ENCODE measurements at places on chromosomes 11 and 22.

GRCh38 chr11:43071338-43071737 is 240.5 kb upstream of the API5 start:
- no peak for DNase-seq

DNA sequence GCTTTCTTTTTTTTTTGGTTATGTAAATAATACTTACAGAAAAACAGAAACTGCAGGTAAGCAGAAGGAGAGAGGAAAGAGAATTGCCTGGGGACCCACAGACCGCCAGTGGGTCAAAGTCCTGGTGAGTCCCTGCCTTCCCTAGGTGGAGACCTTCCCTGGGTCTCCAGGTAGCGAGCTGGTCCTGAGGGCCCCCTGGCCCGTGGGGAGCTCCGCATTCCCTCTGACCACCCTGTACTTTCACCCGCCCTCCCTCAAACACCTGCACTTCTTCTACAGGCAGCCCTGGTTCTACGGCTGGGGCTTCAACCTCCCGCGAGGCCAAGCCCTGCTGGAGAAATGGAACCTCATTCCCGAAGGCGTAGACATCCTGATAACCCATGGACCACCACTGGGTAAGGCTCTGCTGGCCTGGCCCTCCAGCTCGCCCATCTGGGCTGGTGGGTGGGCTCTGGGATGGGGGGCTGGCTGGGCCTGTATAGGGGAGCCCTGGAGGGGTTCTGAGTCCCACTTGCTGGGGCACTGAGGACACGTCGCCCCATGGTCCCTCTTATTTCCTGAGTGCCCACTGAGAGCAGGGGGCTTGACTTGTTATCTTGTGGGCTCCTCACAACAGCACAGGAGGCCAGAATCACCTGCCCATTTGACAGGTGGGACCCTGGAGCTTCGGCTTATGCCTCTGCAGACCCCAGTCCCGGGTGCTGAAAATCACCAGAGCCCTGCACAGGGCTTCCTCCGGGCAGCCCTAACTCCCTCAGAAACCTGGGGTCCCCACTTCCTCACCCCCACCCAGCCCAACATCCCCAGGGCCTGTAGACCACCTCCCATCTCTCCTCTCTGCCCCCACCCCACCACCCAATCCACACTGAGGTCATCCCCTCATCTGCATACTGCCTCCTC is 86.4 kb downstream of the MPPED1 start:
- no peak for DNase-seq

- no peak for DNase-seq
Observed at GRCh38 chr22:35064664-35065063, 1.3 kb upstream of the ISX start.

- DNase-seq, result no peak
Observed at GRCh38 chr22:46083383-46084350, 66.7 kb upstream of the PPARA start.

GRCh38 chr22:46609175-46609690 is 11.0 kb upstream of the GRAMD4 start:
- DNase-seq, result no peak

GRCh38 chr22:48105259-48105658 is 1342.8 kb downstream of the TBC1D22A start:
- no peak for DNase-seq
